ENCODE measurements at places on chromosomes 12 and 14.

GRCh38 chr14:90999299-90999698 lies 61.1 kb downstream of the RPS6KA5 start:
- no peak for DNase-seq

- DNase-seq = no peak
These were observed 34.5 kb downstream of the CMKLR1 start for GRCh38 chr12:108304633-108305032.

- no peak for DNase-seq
These were observed 60.0 kb downstream of the MYF5 start for GRCh38 chr12:80776706-80777105.

DNA sequence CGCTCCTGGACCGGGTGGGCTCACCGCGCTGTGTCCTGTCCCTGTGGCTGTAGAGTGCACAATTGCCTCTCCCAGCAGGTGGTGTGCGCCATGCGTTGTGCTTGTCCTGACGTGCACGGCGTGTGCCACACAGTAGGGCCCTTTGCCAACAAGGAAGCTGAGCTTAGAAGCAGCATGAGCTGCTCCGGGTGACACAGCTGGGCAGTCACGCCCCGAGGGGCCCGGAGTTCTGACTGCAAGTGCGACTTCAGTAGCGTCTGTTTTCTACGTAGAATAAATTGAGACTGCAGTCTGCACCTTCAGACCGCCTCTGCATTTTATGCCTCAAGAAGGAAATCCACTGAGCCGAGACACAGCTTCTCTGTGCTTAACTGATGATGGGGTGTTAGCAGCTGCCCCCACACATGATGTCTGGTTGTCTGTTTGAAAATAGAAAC lies 81.6 kb downstream of the ADGRD1 start:
- DNase-seq = no peak

DNA sequence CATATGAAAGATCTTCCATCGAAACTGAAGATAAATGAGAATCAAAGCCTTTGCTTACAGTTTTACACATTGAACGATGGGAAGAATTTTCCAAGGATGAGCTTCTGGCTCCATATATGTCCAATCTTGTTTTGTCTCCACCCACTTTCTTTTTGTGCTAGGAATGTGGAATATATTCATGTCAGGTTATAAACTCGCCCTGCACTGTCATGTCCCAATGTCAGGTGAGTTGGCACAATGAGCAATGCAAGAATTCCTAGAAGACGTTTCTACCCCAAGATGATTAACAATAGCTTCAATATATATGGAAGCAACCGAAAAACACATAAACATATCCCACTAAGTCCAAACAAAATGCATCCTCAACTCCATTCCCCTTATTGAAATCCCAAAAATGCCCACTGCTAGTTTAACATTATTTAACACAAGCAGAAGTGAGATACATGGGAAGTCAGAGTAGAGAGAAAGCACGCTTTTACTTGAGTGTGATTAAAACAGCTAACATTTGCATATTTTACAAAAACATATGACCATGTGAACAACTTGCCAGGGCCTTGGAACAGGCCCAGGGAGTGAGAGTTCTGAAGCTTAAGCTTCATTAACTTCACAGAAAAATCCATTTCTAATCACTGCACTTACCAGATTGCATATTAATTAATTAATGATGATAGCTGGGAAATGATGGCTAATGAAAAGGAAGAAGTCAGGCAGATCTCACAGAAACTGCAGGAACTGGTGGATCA lies 233.9 kb downstream of the GXYLT1 start:
- no peak for DNase-seq

GRCh38 chr12:27824126-27824842 lies 44.2 kb upstream of the MANSC4 start:
- no peak for DNase-seq

- peak; percentile 9 for DNase-seq
These were observed 91.9 kb downstream of the TMEM30B start for GRCh38 chr14:61188978-61189808.

GRCh38 chr12:44148936-44149335 lies 313.1 kb downstream of the TMEM117 start:
- DNase-seq = no peak

DNA sequence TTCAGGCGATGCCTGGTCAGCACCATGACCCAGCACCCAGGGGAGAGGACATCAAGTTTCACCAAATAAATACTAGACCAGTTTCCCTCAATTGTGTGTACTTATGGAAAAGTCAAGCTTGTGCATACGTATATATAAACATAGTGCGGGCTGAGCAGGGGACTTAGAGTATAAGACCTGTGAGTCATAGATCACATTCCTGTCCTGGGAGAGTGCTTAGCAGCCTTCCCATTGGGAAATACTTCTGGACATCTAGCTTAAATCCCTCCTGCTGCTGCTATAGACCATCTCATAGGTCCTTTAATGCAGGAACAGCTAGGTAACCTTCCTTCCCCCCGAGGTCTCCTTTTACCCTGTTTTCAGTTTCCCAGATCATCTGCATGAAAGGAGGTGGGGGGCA lies 51.9 kb downstream of the PRMT8 start:
- no peak for DNase-seq

DNA sequence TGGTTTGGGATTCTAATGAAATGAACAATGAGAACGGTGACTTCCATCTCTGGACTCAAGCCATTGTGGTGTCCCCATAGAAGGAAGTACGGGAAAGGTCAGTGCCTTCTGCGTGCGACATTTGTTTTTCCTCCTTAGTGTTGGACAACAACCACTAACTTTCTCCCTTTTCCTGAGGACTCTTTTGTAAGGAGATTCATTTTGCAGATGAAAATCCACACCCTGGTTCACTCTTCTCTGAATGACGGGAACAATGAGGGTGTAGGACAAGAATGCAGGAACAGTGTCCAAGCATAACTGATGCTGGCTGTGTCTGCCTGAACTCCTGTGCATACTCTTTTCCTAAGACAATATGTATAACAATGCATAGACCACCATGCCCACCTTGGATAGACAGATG lies 176.4 kb downstream of the STXBP6 start:
- DNase-seq = no peak

DNA sequence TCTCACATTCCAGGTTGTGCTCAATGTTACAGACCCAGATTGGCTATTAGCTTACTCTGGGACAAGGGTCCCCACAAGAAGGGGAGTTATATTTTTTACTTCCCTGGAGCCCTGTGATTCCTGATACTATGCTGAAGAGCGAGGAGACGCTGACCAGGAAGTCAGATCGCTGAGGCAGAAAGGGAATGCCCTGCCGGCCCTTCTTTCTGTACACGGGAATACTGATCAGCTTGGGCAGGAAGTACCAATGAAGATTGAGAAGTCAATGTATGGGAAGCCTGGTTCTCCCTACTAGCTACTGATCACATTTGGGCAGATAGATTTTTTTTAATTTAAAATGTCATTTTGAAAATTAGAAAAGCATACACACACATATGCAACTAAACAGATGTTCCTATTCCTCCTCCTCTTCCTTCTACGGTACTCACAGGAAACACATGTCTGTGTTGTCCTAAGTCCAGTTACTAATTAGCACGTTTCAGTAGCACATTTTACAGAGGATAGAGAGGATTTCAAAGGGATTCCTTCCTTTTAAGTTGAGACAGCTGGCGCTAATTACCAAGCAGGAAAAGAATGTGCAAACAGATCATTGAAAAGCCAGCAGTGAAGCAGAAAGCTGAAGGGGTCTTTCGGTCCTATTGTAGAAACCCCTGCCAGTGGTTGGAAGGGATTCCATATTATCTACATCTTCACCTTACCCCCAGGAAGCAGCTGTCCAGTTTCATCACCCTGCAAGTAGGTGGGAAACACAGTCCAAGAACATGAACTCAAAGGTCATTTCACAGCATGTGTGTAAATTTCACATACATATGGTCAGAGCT lies 292.4 kb downstream of the DUSP6 start:
- peak; percentile 75 for DNase-seq

DNA sequence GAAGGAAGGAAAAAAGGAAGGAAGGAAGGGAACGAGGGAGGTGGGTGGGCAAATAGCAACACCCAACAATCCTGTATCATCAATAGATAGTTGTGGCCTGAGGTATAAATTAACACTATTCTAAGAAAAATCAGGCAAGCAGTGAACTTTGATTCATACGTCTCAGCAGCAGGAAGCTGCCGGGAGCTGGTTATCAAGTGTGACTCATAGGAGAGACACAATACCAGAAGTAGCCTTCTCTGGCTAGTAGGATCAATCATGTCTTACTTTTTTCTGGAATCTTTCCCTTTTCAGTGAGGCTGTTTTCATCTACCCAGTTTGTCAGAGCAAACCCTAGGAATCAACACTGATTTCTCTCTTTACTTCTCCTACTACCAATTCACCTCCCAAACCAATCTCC lies 780.5 kb downstream of the NRXN3 start:
- no peak for DNase-seq

GRCh38 chr14:34059925-34060650 lies 109.2 kb upstream of the EGLN3 start:
- no peak for DNase-seq

DNA sequence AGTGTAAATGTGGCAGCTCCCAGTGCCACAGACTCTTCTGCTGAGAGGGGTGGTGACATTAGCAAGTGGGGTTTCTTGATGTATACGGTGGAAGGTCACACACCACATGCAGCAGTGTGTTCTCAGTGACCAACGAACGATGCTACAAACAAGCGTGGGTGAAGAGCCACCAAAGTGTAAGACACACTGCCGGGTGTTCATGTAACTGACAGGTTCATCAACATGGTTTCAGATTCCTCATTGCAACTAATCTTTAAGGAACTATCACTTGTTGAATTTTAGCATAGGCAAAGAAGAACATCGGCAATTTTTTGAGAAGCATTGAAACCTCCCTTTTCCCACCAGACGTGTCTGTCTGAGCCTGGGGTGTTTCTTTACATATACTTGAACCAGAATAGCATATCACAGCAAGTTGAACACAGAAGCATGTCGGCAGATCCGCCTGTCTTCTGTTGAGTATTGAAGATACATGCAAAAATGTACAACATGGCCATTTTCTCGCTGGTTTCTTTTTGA lies 58.8 kb downstream of the PPP2R5C start:
- DNase-seq = no peak

DNA sequence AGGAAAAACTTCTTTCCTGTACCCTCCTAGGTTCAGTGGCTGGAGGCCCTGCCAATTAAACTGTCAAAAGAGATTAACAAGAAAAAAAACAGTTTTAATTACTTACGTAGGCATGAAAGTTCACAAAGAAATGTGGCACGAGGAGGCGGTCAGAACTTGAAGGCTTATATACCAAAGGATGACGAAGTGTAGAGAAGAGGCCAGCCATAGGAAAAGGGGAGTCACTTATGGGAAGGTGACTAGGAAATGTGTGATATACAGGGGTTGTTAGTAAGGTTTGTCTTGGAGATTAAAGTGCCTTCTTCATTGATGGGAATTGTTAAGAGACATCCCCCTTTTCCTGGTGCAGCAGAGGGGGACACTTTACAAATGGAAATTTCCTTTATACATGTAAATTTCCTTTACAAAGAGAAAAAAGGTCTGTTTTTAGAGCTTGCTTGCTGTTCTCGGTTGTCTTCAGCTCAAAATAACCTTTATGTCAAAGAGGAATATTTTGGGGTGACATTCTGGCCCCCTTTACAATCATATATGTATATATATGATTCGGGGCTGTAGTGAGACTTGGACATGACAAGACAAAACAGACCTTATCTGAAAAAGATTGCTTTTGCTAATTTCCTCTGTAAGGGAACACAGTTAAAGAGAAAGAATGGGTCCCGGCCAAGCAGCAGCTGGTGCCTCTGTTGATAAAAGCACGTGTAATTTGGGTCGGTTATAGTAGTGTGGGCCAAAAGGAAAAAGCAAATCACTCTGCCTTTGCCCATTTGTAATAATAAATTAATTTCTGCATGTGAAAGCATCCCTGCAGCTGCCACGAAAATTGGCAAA lies 38.6 kb downstream of the SYNE2 start:
- DNase-seq = peak; percentile 62

DNA sequence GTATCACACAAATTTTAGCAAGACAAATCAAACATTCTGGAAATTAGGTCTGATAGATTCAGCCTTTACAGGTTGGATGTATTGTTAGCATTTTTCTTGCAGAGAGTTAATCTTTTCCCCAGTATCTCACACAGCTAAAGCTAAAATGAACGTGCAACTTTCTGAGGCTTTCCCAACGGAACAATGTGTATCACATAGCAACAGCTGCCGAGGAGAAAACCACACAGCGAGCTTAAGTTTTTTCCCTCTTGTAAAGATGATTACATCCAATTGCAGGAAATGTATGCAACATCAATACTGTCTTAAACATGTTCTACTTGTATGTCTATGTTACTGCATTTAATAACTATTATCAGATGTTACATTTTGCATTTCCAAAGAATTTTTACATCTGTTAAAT lies 182.2 kb downstream of the CCDC59 start:
- peak; percentile 29 for DNase-seq

GRCh38 chr12:110548678-110549077 lies 34.4 kb downstream of the PPTC7 start:
- no peak for DNase-seq

- DNase-seq = no peak
These were observed 7.6 kb upstream of the HEBP1 start for GRCh38 chr12:13007496-13008233.

Data from NCI-H1694 treated with DMSO at 0.1 percent for 48 hours (cell line).